Amniotic stem cell (primary cell): ENCODE measurements at places on chromosomes 7 and 10.

DNA sequence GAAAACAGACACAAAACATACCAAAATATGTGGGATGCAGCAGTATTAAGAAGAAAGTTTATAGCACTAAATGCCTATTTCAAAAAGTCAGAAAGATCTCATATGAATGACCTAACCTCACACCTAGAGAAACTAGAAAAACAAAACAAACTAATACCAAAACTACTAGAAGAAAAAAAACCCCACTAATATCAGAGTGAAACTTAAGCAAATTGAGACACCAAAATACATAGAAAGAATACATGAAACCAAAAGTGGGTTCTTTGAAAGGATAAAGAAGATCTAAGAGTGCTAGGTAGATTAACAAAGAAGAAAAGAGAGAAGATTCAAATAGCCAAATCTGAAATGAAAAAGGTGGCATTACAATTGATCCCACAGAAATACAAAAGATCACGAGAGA, 494.1 kb downstream of the SH2D4B start:
- no peak for DNase-seq

GRCh38 chr10:123997486-123998196, 95.8 kb downstream of the CHST15 start:
- peak; percentile 95 for DNase-seq

DNA sequence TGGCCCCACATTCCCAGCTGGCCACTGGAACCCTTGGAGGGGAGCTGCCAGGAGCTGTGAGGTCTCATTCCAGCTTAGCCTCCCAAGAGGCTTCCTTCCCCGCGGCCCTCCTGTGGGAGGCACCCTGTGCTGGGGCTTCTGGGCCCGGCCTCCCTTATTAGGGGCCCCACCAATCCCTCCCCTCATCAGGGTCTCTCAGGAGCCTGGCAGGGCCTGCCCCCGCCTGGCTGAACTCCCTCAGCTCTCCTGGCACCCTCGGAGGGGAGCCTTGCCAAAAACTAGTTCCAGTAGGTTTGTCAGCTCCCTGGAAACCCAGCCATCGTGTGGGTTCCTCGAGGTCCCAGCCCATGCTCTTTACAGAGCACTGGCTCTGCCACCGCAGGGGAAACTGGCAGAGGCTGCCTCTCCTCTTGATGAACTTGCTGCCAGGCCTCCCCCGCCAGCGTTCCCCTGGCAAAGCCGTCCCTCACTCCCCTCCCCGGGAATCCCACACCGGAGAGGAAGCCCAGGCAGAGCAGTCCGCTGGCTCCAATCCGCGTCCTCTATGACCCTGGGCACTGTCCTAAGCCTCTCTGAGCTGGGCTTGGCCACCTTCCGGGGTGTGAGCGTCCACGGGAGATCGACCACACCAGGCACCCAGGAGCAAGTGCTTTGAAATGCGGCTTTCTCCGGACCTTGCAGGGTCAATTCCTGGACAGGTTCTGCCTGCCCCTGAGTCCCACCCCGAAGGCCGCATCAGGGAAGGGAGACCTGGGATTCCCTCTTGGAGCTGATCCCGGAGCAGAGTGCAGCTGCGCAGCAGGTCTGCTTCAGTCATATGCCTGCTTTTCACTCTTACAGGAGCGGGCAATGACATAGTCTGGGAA, 139.8 kb downstream of the ARHGAP22 start:
- DNase-seq: no peak

GRCh38 chr10:18000601-18001000, 48.9 kb downstream of the SLC39A12 start:
- no peak for DNase-seq

GRCh38 chr10:98980353-98980752, 255.3 kb downstream of the HPSE2 start:
- no peak for DNase-seq

- DNase-seq: no peak
Observed at GRCh38 chr10:14198078-14198477, 132.6 kb downstream of the FRMD4A start.

- DNase-seq: no peak
Observed at GRCh38 chr7:123581162-123581459, 20.5 kb upstream of the ASB15 start.

GRCh38 chr10:132593389-132593788, 55.8 kb downstream of the INPP5A start:
- DNase-seq: no peak

- no peak for DNase-seq
Observed at GRCh38 chr10:5975641-5976473, 1.5 kb downstream of the IL15RA start.

DNA sequence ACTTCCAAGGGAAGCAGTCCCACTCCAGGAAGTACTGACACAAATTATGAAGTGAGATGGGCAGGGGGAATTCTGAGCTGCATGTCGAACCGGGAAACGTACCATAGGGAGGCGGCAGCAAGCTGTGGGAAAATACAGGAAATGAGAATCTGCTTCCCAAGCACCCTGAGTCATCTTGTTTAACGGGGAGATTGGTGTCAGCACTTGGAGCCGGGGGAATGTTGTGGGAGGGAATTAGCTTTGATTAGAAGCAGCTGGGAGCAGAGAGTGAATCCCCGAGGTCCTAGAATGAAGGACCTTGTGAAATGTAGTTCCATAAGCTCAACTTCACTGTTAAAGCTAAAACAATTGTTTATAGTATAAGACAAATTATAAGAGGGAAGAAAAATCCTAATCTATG, 141.4 kb upstream of the PRKCQ start:
- peak; percentile 85 for DNase-seq

GRCh38 chr7:128215281-128215680, 25.8 kb upstream of the LEP start:
- peak; percentile 20 for DNase-seq

DNA sequence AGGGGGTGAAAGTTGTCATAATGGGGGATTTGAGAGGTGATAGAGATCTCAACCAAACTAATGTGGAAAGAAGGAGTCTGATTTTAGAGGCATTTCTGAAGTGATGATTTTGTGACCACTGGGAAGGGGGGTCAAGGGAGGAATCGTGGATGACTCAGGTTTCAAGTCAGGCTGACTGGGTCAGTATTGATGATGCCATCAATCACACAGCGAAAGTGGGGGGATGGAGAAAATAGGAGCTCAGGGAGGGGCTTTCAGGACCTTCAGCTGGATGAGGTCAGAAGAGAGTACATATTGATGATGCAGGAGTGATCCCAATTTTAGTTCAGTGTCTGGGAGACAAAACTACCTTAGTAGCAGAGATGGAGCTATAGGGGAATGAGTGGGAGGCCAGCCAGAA, 681.2 kb upstream of the GALNT17 start:
- DNase-seq: no peak

DNA sequence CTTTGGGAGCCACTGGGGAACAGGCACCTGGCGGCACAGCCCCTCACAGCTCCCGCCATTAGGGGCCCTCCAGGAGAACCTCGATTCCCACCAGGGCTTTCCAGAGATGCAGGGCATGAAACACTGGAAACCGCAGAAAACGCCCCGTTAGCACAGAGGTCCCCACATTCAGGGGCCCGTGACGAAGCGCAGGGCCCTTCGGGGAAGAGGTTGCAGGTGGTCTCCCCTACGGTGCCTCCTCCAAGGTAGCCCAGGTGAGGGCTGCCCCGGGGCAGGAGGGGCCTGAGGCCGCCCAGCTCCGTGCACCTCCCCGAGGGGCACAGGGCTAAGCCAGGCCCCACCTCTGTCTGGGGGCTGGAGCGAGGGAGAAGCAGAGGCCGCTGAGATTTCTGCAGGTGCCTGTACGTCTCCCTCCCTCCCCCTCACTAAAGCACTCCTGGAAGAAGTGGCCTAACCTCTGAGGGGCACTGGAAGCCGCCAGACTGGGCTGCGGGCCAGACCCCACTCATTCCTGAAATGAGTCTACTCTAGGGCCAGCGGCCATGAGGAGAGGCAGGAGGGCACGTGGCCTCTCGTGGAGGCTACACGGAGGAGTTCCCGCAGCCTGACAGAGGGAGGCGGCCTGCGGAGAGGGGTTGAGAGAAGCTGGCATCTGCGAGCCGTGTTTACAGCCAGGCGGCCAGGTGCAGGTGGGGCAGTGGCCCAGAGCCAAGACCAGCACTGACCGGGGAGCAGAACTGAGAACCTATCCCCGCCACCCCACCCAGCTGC, 6.9 kb downstream of the PDGFA start:
- DNase-seq: no peak
